Mammary epithelial cell (primary cell): ENCODE measurements at places on chromosomes 5 and 9. TPM values are rescaled to one million over a fixed set of nuclear protein-coding genes. Genes with fewer than 3 reads are reported as not detected.
A peak's percentile ranks its signal among the peaks of the same experiment; 100 is the strongest.

DNA sequence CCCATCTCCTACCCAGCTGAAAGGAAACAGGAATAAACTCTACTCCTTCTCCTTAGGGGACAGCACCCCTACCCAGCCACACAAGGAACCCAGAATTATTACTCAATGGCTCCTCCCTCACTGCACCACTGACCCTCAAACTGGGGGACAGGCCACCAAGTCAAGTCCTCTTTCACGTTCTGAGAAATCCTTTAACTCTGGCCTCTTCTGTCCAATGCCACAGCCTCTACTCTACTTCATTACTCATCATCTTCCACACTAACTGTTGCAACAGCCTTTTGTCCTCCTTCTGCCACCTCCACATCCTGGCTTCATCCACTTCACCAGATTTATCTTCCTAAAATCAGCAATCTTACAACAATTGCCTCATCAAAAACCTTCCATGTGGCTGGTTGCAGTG, 6.8 kb downstream of the TTC39B start:
- DNase-seq = no peak

DNA sequence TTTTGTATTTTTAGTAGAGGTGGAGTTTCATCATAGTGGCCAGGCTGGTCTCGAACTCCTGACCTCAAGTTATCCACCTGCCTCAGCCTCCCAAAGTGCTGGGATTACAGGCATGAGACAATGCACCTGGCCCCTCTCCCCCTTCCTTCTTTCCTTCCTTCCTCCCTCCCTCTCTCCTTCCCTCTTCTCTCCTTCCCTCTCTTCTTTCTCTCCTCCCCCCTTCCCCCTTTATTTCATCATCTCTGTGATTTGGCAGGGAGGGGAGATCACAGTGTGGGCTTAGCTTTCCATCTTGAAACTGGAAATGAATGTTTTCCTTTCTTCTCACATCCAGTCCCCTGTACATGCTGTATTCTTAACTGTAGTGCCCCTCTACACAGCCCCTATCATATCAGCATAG, 12.7 kb downstream of the RHOBTB3 start:
- no peak for DNase-seq

DNA sequence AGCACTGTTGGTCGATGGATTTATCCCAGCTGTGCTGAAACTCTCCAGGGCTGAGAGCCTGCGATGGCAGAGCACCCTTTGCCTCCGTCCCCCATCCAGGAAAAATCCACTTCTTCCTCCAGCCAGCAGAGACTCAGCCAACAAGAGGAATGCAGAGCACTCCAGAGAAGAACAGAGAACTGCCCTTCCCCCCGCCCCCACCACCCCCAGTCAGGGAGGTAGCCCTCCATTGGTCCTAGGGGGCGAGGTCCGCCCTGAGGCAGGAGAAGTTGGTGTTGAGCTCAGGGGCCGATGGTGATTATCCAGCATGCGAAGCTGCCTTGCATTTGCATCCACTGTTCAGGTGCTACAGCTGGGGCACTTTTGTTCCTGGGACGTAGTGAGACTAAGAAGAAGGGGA, 9.0 kb downstream of the TLX3 start:
- DNase-seq = no peak

DNA sequence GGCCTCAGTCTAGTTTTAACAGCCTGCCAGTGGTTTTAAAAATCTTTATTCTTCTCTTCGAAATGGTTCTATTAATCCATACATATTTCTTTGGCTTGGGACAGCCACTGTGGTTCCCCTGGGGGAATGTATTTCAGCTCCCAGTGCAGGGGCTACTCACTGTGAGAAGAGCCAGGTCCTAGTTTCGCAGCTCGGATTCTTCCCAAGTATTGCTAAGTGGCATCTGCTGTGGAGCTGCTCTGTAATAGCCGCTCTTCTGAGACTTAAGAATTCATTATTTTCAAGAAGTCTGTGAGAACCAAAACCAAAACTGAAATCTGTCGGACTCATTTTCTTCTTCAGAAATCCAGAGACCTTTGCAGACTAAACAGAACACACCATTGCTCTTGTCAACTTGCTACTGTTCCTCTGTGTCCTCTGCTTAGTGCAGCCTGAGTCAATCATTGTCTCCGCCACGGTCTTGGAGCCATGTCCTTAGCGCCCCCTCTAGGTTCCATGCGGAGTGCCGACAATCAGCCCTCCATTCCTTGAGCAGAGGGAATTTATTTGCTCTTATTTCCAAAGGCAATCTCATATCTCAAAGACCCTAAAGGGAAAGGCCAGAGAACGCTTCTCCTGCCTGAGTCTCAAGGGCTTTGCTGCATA, 478.2 kb downstream of the SPATA31D1 start:
- DNase-seq = no peak

DNA sequence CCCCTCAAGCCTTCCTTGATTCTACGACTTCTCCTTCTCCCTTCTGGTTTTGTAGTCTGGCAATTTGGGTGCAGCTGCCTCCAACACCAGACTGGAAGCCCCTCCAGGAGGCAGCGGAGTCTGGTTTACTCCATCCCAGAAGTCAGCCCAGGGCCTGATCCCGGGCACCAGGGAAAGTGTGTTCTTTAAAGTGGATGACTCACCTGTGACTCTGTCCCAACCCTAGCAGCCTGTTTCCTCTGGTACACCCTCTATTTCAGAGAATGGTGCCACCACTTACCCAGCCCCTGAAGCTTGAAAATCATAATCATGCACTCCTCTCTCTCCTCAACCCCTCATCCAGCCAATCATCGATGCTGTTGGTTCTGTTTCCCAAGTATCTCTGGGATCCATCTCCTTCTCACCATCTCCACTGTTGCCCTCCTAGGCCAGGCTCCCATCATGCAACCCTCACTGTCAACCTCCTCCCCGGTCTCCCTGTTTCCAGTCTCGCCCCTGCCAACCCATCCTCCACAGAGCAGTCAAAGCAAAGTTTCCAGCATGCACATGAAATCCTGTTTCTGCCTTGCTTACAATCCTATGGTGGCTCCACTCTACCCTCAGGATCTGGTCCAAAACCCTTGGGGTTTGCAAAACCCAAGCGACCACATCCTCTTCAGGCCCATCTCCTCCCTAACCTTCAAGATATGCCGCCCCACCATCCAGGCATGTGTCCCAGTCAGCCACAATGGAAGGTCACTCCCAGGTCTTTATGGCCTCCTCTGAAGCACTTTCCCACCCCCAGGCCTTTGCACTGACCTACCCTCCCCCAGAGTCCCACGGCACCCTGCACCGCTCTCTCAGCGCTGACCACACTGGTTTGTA, 10.5 kb downstream of the LHX6 start:
- DNase-seq = no peak

DNA sequence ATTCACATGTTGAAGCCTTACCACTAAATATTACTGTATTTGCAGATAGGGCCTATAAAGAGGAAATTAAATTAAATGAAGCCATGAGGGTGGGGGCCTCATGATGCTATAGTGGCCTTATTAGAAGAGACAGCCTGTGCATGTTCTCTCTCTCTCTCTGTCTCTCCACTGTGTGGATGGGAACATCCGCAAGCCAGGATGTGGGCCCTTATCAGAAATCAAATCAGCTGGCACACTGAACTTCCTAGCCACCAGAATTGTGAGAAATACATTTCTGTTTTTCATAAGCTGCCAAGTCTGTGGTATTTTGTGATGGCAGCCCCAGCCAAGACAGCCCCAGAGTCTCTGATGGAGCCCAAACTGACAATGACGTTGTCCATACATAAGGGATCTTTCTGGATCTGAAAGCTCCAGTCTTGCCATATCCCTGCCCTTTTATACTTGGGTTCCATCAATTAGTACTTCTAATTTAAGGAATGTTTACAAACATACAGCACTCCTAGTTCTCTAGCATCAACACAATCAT, 300.5 kb upstream of the ATP10B start:
- DNase-seq = no peak

GRCh38 chr9:86713970-86714369, 233.3 kb downstream of the GAS1 start:
- no peak for DNase-seq

GRCh38 chr9:115157245-115157674, 39.3 kb upstream of the TNC start:
- peak; percentile 83 for DNase-seq

- peak; percentile 28 for DNase-seq
Measured at GRCh38 chr5:91283899-91284298, 99.2 kb downstream of the ARRDC3 start.

Gene SLC34A3
- total RNA-seq = not detected

Gene CA9
- total RNA-seq = 3.4 and 18.4 TPM in 2 replicates

Gene KIF4B
- total RNA-seq = not detected

Gene IL31RA
- total RNA-seq = 2.2 and 4.7 TPM in 2 replicates

DNA sequence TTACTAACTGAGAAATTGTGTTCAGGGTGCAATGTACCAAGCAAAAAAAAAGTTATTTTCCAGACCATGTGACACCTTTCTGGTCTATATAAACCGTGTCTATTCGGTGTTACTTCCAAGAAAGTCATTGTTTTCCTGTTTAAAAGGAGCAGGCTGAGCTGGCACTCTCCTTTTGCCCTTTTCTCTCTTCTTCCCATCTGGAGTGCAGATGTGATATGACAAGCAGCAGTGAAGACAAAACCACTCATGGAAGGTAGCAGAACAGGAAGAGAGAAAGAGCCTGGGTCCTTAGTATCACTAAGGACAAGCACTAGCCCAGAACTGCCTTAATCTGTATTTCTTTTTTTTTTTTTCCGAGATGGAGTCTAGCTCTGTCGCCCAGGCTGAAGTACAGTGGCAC, 25.6 kb downstream of the LYRM7 start:
- DNase-seq = no peak
